COR-L47 (cell line): ENCODE measurements at places on chromosomes 11 and 22.

GRCh38 chr11:2718817-2719438 lies 19.1 kb upstream of the KCNQ1OT1 start:
- DNase-seq = no peak

DNA sequence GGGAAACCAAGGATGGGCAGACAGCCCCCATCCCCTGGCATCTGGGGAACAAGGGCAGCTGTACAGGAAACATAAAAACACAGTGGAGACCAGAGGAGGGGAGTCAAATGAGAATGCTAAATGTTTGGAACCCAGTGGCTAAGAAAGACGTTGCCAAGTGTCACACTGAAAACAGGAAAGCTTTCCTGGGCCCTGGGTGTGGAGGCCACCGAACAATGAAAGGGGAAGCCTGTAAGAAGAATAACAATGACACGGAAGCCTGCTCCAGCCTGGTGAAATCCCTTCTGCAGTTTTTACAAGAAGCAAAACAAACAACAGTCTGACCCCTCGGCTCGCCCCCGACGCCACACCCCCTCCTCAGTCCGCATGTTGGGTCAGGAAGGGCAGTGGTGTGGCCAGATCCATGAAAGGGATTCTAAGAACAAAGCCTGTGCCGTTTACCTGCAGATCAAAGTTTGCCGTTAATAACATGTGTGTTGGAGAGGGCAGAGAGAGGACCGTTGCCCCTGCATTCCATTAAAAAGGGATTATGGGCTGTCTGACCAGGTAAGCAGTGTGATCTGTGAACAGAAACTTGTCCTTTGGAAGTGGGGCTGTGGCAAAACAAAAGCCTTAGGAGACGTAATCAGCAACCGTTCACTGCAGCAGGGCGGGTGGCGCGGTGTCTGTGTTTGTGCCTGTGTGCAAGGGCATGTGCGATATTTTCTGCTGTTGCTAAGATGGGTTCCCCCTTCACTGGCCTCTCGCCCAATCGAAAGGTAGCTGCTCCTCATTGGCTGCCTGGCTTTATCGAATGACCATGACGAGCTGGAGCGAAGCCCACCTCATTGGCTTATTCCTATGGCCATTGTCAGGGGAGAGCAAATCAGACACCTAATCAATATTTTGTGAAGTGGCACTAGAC lies 113.7 kb upstream of the BLID start:
- no peak for DNase-seq

- DNase-seq = no peak
Observed at GRCh38 chr22:26401726-26402125, 27.3 kb upstream of the ASPHD2 start.

- DNase-seq = no peak
Observed at GRCh38 chr11:73312036-73312435, 4.0 kb downstream of the ARHGEF17 start.

DNA sequence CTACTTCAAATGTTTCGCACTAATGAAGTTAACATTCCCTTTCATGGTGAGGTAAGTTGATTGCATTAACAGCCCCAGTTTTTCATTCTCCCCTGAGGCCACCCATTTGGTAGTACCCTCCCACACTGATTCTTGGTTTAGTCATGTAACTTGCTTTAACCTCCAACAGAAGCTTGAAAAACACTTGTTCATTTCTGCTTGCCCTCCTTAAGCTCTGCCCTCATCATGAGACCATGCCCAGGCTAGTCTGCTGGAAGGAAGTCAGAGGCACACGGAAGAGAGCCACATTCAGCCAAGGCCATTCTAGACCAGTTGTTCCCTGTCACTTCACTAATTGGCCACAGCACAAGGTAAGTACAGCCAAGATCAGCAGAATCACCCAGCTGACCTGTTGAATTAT lies 50.7 kb upstream of the CD44 start:
- no peak for DNase-seq
